T-cell (primary cell): ENCODE measurements at places on chromosomes 16 and 17. TPM values are rescaled to one million over a fixed set of nuclear protein-coding genes. Genes with fewer than 3 reads are reported as not detected.

PRR35 gene
- total RNA-seq, result not detected

SHISA6 gene
- total RNA-seq, result not detected

WWOX gene
- 26.0 TPM for total RNA-seq

BICDL2 gene
- 0.13 TPM for total RNA-seq

- H3K4me1 ChIP-seq, result peaks cover 39% of the 10 kb centered on the region
- H3K4me3 ChIP-seq, result no peak overlapping the region
- no peaks in the 10 kb centered on the region for H3K36me3 ChIP-seq
- no peak overlapping the region for H3K27ac ChIP-seq
- peaks cover 3% of the 10 kb centered on the region for H3K27me3 ChIP-seq
Measured at GRCh38 chr16:54927125-54928015, 3.3 kb upstream of the IRX5 start.

GRCh38 chr17:6290488-6291196 is 144.3 kb downstream of the AIPL1 start:
- H3K4me1 ChIP-seq, result no peaks in the 10 kb centered on the region
- no peak overlapping the region for H3K4me3 ChIP-seq
- no peak overlapping the region for H3K27ac ChIP-seq
- H3K36me3 ChIP-seq, result no peaks in the 10 kb centered on the region

- peaks cover 19% of the 10 kb centered on the region for H3K4me1 ChIP-seq
- no peak for DNase-seq
- H3K27ac ChIP-seq, result no peak overlapping the region
- H3K4me3 ChIP-seq, result no peak overlapping the region
Measured at GRCh38 chr17:82905130-82905529, 65.3 kb upstream of the ZNF750 start.

- no peaks in the 10 kb centered on the region for H3K4me1 ChIP-seq
- no peak overlapping the region for H3K4me3 ChIP-seq
- DNase-seq, result no peak
- no peaks in the 10 kb centered on the region for H3K36me3 ChIP-seq
Measured at GRCh38 chr17:14107889-14108288, 38.6 kb downstream of the COX10 start.

DNA sequence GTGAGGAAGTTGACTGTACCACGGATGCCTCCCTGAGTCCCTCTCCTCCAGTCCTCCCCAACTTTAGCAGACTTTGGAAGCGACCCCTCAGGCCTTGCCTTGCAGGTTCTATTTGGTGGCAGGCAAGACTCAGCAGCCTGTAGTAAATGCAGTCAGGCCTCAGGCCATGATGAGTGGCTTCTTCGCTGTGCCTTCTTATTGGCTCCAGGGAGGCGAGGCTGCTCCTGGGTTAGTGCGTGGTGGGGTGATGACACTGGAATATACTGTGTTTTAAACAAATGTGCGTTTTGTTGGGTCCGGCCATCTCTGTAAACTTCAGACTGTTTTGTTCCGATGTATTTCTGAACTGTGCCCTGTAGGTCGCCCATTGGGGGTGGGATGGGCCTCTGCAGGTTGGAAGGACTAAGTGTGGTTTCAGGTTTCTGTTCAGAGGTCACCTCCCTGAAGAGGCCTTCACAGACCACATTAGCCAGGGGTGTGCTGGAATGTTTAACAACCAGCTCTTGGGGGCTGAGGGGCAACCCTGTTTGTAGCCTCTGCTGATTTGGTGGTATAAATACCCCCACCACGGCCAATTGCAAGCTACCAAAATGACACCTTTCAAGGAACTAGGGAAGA is 62.5 kb downstream of the CYLD start:
- H3K36me3 ChIP-seq, result no peaks in the 10 kb centered on the region
- no peak for DNase-seq
- no peaks in the 10 kb centered on the region for H3K27me3 ChIP-seq
- no peak overlapping the region for H3K27ac ChIP-seq
- H3K4me3 ChIP-seq, result no peak overlapping the region
- no peaks in the 10 kb centered on the region for H3K4me1 ChIP-seq

- H3K4me1 ChIP-seq, result peaks cover 34% of the 10 kb centered on the region
- H3K27ac ChIP-seq, result no peak overlapping the region
- H3K36me3 ChIP-seq, result no peaks in the 10 kb centered on the region
- no peak for DNase-seq
Measured at GRCh38 chr17:78538033-78538776, 39.0 kb downstream of the DNAH17 start.

GRCh38 chr17:17398943-17399926 is 77.6 kb upstream of the MED9 start:
- DNase-seq, result no peak
- no peak overlapping the region for H3K4me3 ChIP-seq
- no peaks in the 10 kb centered on the region for H3K36me3 ChIP-seq
- H3K4me1 ChIP-seq, result peaks cover 31% of the 10 kb centered on the region
- H3K27me3 ChIP-seq, result no peaks in the 10 kb centered on the region

- no peaks in the 10 kb centered on the region for H3K4me1 ChIP-seq
- no peaks in the 10 kb centered on the region for H3K36me3 ChIP-seq
- no peak overlapping the region for H3K4me3 ChIP-seq
- no peak overlapping the region for H3K27ac ChIP-seq
Measured at GRCh38 chr16:26712876-26713275, 353.9 kb upstream of the C16orf82 start.

DNA sequence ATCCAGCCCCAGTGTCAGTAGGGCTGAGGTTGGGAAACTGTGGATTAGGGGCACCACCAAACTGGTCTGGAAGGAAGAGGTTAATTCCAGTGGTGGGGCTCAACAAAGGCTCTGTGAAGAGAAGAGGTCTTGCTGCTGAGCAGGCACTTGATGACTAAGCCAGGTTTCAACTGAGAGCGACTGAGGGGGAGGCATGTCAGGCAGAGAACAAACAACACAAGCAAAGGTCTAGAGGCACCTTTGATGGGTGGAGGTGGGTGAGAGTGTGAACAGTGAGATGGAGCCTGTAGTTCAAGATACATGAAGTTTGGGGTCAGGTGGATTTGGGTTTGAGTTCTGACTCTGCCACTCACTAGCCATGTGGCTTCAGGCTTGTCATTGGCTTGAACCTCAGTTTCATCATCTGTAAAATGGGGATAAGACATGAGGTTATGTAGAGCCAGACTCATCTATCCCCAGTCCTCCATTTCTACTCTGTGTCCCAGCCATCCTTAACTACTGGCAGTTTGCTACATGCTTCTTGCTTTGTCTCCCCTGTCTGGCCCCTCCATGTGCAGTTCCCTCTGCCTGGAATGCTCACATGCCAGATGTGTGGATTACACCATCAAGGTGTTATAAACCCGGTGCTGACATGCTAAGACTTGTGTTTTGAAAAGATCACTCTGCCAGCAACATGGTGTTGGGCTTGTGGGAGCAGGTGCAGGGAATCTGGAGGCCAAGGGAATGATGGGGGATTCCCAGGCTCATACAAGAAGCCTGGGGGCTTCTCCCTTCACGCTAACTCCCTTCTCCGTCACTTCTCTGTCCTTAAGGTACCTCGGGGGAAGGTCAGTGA is 3.0 kb upstream of the RMI2 start:
- no peak overlapping the region for H3K4me3 ChIP-seq
- no peaks in the 10 kb centered on the region for H3K36me3 ChIP-seq
- peaks cover 21% of the 10 kb centered on the region for H3K4me1 ChIP-seq
- H3K27me3 ChIP-seq, result peaks cover 14% of the 10 kb centered on the region
